Stimulated activated CD4-positive, alpha-beta T cell treated with anti-CD3 and anti-CD28 coated beads, Interleukin-12 subunit alpha, Interleukin-12 subunit beta, amount 100 ng/mL, for 4 hours (primary cell): ENCODE measurements at places on chromosomes 2 and 18.

DNA sequence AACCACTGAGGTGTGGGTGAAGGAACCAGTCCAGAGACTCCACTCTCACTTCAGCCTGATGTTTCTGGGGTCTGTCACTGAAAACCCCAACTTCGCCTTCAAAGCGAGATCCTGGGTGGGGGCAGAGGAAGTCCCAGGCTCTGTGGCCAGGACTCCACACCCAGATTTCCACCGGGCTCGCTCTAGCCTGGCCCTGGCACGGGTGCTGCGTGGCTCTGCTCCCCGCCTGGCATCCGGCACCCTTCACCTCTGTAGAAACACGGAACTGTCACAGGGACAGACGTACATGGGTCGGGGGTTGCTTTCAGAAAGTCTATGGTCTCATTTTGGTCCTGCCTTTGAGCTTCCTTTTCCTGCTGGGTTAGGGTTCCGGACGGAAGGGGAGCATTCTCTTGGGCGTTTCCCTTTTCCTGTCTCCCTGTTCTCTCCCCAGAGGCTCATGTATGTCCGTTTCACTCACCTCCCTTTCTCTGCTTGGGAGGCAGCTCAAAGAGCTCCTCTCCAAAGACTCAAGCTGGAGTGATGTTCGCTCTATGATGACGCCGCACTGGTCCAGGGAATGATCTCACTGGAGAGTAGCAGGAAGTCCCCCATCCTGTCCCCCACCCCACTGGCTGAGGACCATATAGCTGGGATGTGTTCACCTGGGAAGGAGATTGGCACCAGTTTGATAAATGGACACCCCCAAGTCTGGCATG, 41.5 kb downstream of the ODC1 start:
- no peak for DNase-seq

DNA sequence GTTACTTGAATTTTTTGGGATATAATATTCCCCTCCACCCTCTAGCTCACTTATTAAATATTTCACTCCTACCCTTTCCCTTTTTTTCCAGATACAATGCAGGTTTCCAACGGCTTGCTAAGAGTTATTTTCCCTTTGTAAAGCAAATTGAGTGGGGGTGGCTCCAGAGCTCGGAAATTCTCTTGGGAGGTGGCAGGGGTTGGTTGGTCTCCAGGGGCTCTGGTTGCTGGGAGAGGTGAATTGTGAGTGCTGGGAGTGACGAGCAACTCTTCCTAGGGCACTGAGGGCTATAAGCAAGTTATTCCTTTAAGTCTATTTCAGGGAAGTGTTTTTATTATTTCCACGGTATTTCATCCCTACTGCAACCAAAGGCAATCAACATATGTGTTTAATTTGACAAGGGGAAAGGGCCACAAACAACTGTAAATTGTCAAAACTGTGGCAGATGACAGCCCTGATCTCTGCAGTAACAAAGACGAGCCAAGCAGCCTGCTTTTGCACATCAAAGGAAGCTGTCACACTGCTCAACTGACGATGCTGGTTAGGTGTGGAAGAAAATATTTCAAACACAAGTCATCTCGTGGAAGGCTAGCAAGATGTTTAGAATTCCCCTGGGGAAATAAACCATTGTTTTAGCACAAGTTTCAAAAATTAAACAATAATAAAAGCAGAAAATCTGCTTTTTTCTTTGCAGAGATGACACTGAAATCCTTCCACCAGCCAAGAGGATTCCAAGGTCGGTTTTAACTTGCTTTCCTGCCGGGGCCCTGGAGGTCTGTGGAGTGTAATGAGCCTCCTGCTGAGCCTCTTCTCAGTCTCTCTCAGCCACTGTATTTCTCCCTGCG, 34.8 kb upstream of the ASXL2 start:
- DNase-seq: no peak

DNA sequence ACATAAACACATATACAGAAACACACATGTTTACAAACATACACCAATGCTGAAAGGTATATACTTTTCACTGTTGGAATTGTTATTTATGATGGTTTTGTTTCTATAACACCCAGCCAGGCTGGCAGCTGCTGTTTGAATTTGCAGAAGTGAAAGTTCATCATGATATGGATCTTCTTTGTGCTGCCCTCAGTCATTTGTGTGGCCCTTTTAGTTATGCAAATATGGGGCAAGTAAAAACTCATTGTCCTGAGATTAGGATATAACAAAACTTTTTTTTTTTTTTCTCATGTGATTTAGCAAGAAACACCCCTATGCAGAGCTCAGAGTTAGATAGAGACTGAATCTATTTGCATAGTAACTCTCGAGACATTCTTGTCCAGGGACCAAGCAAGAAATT, 714.1 kb downstream of the KCNJ3 start:
- DNase-seq: no peak

DNA sequence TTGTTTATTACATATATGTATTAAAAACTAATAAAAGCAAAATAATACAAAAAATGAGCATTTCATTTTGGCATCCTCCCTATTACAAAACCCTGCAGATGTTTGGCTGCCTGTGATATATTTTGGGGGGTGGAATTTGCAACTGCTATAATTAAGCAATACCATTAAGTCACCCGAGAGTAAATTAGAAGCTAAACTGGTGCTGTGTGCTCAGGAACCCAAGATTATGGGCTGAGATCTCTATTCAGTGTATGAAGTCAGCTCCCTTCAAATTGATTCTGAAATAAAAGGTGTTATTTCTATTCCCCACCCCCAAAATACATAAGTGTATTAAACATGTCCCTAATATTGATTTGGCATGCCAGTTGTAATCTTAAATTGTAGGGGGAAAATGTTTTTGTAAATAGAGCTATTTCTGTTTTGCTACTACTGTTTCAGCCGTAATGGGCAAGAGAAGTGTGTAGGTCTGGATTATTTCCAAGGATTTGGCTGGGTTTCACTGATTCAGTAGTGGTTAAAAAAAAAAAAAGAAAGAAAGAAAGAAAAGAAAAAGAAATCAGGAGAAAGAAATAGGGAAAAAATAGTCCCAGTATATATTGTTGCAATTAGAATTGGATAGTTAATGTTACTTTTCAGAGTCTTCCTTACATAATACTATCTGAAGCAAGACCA, 110.9 kb downstream of the SS18 start:
- no peak for DNase-seq

DNA sequence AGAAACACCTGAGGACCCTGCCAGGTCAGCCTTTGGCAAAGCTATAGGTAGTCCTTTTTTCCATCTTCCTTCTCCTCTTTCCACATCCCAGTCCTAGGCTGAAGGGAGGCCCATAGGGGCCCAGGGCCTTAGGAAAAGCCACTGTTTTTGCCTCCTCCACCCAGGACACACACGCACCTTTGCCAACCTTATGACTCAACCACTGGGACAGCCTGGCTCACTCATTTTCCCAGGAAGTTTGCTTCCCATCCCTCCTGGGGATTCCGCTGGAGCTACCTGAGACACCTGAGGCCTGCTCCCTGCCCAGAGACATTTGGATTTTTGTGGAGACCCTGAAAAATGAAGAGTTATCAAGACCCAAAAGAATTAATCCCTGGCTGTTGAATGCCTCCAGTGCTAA, 273.4 kb upstream of the SIX2 start:
- DNase-seq: no peak

DNA sequence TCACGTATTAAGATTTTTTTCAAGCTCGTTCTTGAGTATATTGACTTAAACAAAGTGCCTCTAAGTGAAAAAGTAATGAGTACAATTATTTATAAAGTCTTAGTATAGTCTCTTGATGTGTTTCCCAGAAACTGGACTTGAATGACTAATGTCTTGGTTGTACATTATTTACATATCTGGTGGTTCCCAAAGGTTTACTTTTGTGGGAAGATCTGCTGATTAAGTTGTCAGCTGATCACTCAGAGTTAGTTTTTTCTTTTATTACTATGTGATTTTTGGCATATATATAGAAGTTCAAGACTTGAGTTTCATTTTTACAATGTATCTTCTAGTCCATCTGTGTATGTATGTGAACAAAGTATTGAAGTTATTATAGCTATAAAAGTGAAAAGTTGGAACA, 29.5 kb downstream of the RNF144A start:
- no peak for DNase-seq

- no peak for DNase-seq
Measured at GRCh38 chr2:113857464-113857863, 32.4 kb upstream of the ACTR3 start.

DNA sequence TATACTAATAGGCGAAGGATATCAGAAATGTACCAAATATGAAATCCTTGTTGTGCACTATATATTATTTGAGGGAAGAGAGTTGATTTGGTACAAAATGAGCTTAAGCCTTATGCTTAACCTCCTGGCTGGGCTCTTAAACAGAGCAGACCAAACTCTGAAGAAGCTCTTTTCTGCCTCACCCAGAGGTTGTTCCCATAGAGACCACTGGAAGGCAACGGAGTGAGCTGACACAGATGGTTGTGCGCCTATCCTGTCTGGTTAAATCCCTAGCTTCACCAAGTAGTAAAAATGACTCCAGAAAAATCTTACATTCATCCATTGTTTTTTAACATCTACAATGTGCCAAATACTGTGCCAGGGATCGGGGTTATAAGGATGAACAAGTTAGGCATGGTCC, 55.9 kb upstream of the NOL4 start:
- DNase-seq: no peak

GRCh38 chr2:71781695-71782228, 328.4 kb downstream of the DYSF start:
- DNase-seq: no peak
